ENCODE measurements at places on chromosomes 3 and 15.

GRCh38 chr3:11476735-11477144 lies 167.0 kb downstream of the VGLL4 start:
- no peak for DNase-seq

- no peak for DNase-seq
Observed at GRCh38 chr3:52248165-52248541, 2.6 kb downstream of the PPM1M start.

DNA sequence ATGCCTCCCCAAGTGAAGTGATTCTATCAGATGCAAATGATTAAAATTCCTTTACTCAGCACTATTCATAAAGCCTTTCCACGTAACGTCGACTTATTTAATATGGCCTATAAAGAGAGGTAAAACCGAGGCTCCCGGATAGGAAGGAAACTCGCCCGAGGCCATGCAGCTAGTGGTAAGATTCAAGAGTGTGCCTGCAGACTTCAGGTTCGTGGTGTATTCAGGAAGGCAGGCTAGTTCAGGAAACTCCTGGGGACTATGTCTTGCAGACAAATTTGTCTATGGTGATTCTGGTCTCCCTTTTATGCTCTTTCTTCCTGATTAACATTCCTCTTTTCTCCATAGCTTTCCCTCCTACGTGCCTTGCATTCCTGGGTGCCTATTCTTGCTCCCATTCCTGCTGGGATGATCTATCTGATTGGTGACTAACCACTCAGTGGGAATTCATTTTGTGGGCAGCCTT lies 150.7 kb downstream of the SST start:
- no peak for DNase-seq

DNA sequence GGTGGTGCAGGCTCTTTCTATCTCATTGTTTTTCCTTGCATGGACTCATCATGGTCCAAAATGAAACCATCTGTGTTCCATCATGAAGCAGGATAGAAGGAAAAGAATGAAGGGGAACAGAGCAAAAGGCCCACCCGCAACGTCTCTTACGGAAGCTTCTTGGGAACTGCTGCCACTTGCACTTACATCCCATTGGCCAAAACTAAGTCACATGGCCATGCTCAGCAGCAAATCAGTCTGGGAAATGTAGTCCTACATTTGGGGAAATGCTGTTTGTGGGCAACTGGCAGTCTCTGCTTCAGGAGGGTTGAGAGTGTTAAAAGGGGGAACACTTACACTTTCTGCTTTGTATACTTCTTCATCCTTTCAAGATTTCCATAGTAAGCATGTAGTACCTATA lies 191.6 kb downstream of the SV2B start:
- peak; percentile 20 for DNase-seq

DNA sequence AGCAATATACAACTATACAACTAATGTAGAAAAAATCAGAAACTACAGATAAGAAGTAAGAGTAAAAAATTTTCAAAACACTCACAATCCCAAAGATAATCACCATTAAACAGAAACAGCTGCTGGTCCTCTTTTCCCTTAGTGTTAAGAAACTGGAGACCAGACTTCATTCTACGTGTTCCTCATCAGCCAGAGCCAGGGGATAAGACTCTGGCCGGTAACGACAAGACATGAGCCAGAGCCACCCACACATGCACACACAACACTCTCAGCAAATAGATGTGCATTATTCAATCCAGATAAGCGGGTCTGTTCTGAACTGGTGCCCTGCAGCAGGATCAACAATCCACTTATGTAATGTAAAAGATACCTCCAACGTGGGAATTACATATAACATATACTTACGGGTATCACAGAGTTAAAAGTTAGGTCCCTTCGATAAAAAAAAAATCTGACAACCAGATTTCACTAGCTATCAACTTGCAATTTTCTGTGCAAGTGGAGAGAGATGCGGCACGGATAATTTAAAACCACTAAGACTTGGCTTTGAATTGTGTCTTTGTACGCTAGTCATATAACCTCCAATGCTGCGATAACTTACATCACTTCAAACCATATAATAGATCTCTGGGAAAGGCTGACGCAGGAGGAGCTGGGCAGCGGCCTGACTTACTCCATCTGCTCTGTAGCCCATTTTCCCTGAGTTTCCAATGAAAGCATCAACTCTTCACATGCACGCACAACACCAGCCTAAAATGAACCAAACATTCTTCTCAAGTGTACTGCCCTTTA lies 17.8 kb downstream of the PRICKLE2 start:
- peak; percentile 65 for DNase-seq

- DNase-seq: no peak
Observed at GRCh38 chr3:9762871-9763270, 6.9 kb downstream of the CAMK1 start.

DNA sequence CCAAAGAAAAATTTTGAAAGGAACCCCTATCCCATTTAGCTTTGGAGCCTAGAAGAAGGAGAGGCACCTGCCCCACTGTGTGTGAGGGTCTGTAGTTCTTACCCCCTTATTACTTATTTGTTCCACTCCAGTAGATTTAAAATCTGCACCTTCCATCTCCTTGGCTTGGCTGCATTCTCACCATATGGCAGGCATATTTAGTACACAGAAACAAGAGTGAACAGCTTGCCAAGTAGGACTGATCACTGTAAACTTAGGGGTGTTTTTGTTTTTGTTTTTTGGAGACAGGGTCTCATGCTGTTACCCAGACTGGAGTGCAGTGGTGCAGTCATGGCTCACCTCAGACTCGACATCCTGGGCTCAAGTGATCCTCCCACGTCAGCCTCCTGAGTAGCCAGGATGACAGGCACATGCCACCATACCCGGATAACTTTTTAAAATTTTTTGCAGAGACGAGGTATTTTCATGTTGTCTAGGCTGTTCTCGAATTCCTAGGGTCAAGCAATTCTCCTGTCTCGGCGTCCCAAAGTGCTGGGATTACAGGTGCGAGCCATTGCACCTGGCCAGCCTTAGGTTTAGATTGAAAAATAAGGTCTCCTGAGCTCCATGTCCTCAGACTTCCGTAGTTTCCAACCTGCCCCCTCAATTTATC lies 14.1 kb upstream of the ANXA2 start:
- DNase-seq: no peak

DNA sequence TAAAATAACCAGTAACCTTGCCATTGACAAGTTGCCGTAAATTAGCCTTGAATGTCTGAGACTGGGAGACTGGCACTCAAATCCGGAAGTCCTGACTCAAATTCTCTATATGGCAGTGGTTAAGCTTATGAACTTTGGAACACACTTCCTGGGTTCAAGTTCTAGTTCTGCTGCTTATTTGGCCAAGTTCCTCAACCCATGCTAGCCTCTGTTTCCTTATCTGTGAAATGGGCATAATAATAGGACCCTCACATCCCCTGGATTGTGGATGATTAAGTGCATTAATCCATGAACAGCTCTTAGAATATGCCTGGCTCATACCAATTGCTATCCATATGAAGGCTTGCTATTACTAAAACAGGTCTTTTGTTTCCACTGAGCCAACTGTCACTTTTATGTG lies 311.5 kb downstream of the EDEM1 start:
- DNase-seq: no peak

GRCh38 chr3:11600501-11601282 lies 43.0 kb downstream of the VGLL4 start:
- peak; percentile 87 for DNase-seq

GRCh38 chr3:190097617-190098016 lies 23.1 kb downstream of the P3H2 start:
- DNase-seq: no peak

GRCh38 chr3:51386159-51386851 lies 1.2 kb downstream of the MANF start:
- no peak for DNase-seq

DNA sequence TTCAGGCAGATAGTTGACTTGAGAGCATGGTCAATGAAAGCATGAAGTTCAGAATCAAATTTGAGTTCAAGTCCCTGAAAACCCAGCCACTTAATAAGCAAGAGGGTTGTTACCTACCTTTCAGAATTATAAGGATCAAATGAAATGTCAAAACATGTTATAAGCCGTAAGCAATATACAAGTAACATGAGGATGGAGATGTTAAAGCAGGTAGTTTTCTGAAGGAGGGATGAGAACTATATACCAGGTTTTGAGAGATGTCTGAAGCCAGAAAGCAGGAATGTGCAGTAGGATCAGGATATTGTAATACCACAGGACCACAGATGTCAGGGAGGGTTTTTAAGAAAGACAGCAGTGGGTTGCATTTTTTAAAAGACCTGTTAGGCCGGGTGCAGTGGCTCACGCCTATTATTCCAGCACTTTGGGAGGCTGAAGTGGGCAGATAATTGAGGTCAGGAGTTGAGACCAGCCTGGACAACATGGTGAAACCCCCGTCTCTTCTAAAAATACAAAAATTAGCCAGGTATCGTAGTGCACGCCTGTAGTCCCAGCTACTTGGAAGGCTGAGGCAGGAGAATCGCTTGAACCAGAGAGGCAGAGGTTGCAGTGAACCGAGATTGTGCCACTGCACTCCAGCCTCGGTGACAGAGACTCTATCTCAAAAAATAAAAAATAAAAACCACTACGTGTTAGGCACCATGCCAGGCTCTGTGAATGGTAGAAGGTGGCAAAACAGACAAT lies 6.9 kb upstream of the EIF3J start:
- no peak for DNase-seq

DNA sequence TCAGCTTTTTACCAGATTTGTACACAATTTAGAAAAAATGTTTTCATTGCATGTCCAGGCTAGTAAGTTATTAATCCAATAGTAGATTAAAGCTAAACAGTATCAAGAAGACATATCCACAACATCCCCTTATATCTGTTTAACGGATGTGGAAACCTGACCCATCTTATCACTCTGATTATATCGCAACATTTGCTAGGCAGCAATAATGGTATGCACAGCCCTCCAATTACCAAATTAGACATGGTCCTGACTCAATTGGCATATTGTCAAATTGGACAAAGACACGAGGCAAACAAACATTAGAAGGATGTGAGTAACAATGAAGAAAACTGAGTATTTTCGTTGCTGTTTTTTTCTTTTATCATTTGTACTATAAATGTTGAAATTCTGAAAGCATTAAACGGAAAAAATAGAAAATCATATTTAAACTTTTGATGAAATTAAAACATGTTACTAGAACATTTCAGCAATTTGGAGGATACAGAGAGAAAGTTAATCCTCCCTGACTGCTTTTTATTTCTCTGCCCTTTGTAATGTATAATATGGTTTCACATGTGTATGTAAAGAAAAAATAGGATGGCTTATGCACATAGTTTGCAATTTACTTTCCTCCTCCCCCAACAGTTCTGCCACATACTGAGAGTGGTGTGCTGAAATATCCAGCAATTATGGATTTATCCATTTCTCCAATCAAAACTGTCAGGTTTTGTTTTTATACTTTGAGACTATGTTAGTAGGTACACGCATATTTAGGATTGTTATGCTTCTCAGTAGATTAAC lies 633.7 kb downstream of the ZIC1 start:
- no peak for DNase-seq

GRCh38 chr3:79767194-79767904 lies 449 bp downstream of the ROBO1 start:
- DNase-seq: peak; percentile 84

DNA sequence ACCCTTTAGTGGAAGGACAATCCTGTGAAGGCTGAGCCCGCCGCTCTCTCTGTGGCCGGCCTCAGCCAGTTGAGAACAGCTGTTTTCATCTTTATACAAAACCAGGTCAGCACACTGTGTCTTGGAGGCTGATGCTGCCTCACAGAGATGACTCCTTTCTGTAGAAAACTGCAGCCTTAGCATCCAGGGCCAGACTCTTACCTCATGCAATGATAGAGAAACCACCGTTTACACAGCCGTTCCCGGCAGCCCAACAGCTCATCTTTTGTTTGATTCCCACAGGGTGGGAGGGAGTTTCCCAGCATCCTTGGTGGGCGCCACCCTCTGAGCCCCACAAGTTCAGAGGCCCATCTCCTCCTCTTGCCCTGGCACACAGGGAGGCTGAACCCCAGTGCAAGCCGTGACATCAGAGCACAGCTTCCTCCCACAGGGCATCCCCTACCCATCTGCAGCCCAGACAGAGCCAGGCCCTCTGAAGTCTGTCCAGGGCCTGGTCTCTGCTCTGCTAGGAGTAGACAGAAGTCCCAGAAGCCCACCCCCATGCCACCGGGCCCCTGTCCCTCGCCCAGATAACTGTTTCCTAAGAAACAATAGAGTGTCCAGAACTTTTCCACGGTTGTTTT lies 105.0 kb downstream of the LRRK1 start:
- peak; percentile 43 for DNase-seq

DNA sequence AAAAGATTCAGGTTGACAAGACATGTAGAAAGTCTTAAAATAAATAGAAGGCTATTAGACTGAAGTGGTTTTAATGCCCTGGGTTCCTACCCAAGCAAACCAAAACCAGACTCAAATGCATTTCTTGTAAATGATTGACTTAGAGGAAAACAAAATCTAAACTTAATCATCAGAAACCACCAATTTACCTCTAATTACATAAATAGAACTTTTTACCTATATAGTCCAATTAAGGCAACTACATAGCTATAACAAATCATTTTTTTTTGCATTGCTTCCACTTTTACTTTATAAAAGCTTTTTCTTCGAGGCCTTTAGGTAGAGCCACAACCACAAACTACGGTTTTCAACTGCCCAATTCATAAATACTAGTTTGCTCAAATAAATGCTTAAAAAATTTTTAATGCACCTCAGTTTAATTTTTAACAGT lies 231.3 kb upstream of the ARHGEF26 start:
- DNase-seq: no peak

DNA sequence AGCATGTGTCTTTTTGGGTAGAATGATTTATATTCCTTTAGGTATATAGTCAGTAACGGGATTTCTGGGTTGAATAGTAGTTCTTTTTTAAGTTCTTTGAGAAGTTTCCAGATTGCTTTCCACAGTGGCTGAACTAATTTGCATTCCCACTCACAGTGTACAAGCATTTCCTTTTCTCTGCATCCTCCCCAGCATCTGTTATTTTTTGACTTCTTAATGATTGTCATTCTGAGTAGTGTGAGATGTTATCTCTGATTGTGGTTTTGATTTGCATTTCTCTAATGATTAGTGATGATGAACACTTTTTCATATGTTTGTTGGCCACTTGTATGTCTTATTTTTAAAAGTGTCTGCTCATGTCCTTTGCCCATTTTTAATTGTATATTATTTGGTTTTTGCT lies 337.6 kb downstream of the EFHB start:
- DNase-seq: no peak

DNA sequence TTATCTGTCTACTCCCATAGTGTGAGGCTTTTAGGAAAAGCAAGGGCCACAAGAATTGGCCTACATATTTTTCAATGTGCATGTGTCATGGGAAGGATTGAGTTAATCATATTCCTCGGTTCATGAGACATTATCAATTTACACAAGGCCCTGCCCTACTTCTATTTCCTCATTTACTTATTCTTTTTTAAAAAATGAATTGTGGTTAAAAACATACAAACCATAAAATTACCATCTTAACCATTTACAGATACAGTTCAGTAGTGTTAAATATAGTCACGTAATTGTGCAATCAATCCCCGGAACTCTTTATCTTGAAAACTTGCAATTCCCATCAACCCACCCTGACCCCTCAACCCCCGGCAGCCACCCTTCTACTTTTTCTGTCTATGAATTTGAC lies 284.0 kb upstream of the GADL1 start:
- no peak for DNase-seq

- DNase-seq: no peak
Observed at GRCh38 chr15:70375006-70375431, 277.3 kb upstream of the TLE3 start.

GRCh38 chr15:74839526-74840395 lies 3.2 kb downstream of the ULK3 start:
- no peak for DNase-seq

GRCh38 chr15:80742081-80742480 lies 37.1 kb upstream of the CEMIP start:
- no peak for DNase-seq

- peak; percentile 89 for DNase-seq
Observed at GRCh38 chr15:23857028-23857641, 170.0 kb upstream of the NDN start.

GRCh38 chr15:101461097-101461496 lies 28.4 kb downstream of the PCSK6 start:
- no peak for DNase-seq
